ENCODE measurements at places on chromosomes 11 and 22. TPM values are rescaled to one million over a fixed set of nuclear protein-coding genes. Genes with fewer than 3 reads are reported as not detected.

DNA sequence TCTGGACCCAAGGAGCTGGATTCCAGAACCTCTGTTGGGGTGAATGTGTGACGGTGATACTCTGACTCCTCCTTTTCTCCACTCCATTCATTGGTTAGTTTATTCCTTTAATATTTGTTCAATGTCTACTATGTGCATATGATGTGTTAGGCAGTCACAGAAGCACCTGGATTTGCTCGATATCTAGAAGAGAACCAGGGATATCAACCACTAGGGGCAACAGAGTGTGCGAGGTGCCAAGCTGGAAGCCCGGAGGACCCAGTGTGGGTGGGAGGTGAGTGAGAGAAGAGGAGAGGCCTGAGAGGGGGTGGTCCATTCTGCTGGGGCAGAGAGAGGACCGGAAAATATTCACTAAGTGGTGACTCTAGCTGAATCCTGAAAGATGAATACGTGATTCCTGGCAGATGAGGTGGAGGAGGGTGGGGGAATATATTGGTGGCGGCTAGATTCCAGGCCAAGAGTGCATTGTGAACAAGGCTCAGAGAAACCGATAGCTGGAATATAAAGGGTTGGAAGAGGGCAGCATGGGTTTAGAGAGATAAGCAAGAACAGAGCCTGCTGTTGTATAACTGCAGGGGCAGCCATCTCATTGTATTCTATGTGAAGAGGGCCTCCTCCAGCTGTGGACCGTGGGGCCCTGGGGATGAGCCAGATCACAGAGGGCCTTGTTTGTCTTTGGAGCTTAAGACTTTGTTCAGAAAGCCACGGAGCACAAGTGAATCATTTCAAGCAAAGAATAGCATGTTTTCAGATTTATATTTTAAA lies 6.9 kb upstream of the TIMP3 start:
- no peaks in the 10 kb centered on the region for H3K27me3 ChIP-seq
- peaks cover 10% of the 10 kb centered on the region for H3K4me1 ChIP-seq
- H3K27ac ChIP-seq, result no peak overlapping the region
- H3K36me3 ChIP-seq, result no peaks in the 10 kb centered on the region

GRCh38 chr22:29470159-29470855 lies 9.7 kb upstream of the NEFH start:
- H3K27ac ChIP-seq, result no peak overlapping the region
- H3K27me3 ChIP-seq, result peaks cover 37% of the 10 kb centered on the region
- H3K36me3 ChIP-seq, result no peaks in the 10 kb centered on the region
- H3K4me1 ChIP-seq, result no peaks in the 10 kb centered on the region
- DNase-seq, result peak; percentile 80

GRCh38 chr22:45903355-45904135 lies 73.4 kb downstream of the WNT7B start:
- peak; percentile 55 for DNase-seq
- H3K27me3 ChIP-seq, result no peaks in the 10 kb centered on the region
- H3K4me3 ChIP-seq, result no peak overlapping the region
- no peak overlapping the region for H3K27ac ChIP-seq

DNA sequence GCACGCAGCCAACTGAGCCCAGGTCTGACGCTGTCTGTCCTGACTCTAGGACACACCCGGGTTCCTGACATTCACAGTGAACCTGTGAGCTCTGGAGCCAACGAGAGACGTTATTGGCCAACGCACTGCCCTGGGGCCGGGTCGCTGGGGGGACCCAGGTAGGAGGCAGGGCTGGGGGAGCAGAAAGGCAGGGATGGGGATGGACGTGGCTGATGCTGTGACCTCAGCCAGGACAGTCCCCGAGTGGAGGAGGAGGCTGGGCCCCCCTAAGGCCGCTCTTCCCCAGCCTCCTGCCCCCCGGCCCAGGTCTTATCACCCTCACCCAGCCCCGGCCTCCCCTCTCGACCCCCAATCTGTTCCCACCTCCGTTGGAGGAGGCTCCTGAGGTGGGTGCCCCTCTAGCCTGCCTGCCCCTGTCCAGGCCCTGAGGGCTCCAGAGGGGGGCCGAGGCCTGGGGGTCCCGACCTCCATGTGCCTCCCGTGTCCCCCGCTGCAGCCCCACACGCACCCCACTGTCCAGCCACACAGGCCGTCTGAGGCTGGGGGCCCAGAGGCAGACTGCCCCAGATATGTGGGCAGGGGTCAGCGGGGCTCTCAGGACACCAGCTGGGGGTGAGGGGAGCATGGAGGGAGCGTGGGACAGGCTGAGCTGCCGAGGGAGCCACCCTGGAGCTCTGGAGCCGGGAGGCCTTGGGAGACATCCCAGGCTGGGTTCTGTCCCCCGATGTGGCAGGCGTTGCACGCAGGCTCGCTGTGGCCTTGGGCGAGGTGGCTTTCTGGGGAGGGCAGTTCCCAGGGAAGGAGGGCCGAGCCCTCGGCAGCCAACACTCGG lies 29.2 kb upstream of the MUC5AC start:
- no peak overlapping the region for H3K4me3 ChIP-seq
- no peak for DNase-seq
- H3K27me3 ChIP-seq, result no peaks in the 10 kb centered on the region
- H3K4me1 ChIP-seq, result no peaks in the 10 kb centered on the region
- no peak overlapping the region for H3K27ac ChIP-seq

GRCh38 chr22:44848791-44849420 lies 96.5 kb downstream of the ARHGAP8 start:
- no peaks in the 10 kb centered on the region for H3K36me3 ChIP-seq
- no peaks in the 10 kb centered on the region for H3K4me1 ChIP-seq
- no peak for DNase-seq
- H3K4me3 ChIP-seq, result no peak overlapping the region
- H3K27ac ChIP-seq, result no peak overlapping the region
- H3K27me3 ChIP-seq, result no peaks in the 10 kb centered on the region

DNA sequence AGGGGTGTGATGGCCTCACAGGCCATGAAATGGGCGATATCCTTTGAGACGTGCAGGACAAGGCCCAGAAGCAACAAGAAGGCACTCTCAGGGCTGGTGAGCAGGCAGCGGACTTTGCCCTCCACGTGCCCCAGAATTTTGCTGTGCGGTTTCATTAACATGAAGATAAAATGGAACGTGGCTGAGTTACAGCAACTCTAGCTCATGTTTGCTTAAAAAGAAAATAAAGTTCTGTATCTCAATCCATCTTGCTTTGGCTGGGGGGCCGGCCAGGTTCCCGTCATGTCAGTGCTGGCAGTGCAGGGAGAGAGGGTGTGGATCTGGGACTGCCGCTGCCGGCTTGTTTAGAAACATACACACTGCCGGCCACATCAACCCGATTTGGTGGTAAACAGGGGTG lies 370.1 kb downstream of the OPCML start:
- H3K27me3 ChIP-seq, result peaks cover 21% of the 10 kb centered on the region
- H3K27ac ChIP-seq, result no peak overlapping the region
- DNase-seq, result peak; percentile 52
- H3K36me3 ChIP-seq, result no peaks in the 10 kb centered on the region
- no peaks in the 10 kb centered on the region for H3K4me1 ChIP-seq
- no peak overlapping the region for H3K4me3 ChIP-seq

Gene CHRM1
- total RNA-seq, result not detected

Gene CARNS1
- total RNA-seq, result 0.92 TPM

Measured in hepatocyte (in vitro differentiated cells).